ENCODE measurements at places on chromosomes 6 and 20.

DNA sequence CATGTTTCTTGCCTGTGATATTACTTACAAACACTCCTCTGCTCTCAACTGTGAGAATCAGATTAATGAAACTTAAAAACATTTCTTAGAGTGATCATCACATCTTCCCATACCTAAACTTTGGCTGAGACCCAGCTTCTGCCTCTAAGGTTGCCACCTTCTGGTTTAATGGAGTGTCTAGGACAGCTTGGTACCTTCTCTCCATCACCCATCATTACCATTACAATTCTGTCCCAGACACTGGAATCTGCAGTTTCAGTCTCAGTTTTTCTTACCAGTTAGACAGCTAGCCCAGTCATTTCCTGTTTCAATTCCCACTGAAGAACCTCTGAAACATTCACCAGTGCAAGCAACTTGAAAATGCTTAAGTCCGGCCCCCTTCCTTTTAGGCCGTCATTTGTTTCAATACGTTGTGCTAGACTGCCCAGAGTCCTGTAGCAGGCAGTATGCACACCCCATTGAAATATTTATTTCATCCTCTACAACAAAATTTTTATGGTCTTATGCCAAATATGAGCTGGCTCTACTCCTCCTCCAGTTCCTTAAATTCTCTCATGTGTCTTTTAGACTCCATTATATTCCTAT, 107.0 kb upstream of the FOXO3 start:
- DNase-seq: no peak

- DNase-seq: no peak
Measured at GRCh38 chr20:17369506-17369905, 142.7 kb downstream of the PCSK2 start.

GRCh38 chr6:153801917-153802316, 237.1 kb upstream of the OPRM1 start:
- DNase-seq: no peak

DNA sequence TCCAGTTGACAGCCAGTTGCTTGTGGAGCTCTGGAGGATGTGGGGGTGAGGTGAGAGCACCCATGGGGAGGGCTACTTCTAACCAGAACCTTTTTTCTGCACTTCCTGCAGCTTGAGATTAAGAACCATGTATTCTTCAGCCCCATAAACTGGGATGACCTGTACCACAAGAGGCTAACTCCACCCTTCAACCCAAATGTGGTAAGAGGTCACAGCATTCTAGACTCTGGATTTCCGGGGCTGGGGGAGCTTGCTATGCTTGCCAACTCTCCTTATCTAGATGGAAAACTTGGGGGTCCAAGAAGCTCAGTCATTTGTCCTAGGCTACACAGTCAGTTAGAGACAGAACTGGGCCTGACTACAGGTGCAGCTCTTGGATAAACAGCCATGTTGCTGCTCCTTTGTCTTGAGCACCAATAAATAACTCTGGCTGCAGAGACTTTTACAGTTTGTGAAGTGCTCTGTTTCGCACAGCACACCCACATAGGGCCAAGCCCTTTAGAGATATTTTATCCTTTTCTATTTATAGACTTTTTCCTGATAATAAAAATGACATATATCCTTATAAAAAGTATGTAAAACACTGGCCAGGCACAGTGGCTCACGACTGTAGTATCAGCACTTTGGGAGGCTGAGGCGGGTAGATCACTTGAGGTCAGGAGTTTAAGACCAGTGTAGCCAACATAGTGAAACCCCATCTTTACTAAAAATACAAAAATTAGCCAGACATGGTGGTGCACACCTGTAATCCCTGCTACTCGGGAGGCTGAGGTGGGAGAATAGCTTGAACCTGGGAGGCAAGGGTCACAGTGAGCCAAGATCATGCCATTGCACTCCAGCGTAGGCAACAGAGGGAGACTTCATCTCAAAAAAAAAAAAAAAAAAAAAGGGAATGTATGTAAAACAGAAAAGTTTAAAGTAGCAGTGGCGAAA, 10.6 kb upstream of the IFT52 start:
- no peak for DNase-seq

DNA sequence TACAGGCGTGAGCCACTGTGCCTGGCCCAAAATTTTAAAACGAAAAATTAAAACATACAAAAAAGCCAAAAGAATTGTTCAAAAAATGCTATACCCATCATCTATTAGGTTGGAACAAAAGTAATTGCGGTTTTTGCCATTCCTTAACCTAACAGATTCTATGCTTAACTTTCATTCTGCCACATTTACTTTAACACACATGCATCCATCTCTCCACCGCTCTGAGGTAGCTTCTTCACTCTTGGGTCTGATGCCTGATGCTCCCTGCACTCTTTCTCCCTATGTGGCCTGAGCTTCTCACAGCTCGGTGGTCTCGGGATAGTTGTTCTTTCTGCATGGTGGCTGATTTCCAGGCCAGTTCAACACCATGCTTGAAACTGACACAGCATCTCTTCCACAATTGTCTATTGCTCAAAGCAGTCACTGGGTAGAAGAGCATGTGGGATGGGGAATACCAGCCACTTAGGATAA, 4.7 kb upstream of the MANBAL start:
- no peak for DNase-seq

DNA sequence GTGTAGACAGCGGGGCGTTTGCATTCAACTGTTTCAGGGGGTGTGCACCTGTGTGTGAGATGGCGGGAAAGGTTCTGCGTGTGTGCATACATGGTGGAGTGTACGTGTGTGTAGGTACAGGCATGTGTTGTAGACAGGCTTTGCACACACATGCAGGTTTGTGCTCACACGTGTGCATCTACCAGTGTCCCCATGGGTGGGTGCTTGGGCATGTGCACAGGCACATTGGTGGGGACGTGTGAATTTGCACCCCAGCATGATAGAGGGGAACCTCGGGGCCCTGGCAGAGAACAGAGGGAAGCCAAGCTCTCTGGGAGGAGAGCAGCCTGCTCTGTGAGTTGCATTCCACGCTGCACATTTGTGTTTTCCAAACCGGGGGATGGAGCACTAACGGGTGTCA, 250.2 kb downstream of the PREX1 start:
- no peak for DNase-seq

DNA sequence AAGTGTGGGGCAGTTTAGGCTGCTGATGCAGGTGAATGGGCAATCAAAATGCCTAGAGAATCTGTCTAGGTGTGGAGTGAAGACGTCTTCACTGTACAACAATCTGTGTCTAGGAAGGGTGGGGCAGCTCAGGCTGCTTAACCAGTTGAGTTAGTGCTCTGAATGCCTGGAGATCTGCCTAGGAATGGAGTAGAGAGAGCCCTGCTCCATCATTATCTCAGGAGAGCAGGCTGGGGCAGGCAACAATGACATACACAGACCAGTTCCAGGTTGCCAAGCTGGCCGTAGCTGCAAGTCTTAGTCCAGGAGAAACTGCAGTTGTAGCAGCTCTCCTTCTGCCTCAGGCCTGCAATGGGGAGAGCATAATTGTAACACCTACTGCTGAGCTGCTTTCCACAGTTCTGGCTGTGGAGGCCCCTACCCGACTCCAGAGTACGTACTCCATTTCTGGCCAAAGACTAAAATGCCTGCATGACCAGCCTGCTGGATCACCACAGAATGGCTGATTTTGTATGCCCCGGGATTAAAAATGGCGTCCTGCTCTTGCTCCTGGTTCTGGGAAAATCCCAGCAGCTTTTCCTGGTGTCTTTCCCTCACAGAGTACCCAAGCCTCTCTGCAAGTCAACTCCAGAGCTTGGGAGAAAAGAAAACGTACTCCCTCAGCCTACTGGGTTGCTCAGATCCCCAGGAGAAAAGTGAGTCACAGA, 545.4 kb downstream of the ADGRB3 start:
- DNase-seq: no peak

- no peak for DNase-seq
Measured at GRCh38 chr6:63449714-63450113, 122.6 kb upstream of the LOC128125822 start.

DNA sequence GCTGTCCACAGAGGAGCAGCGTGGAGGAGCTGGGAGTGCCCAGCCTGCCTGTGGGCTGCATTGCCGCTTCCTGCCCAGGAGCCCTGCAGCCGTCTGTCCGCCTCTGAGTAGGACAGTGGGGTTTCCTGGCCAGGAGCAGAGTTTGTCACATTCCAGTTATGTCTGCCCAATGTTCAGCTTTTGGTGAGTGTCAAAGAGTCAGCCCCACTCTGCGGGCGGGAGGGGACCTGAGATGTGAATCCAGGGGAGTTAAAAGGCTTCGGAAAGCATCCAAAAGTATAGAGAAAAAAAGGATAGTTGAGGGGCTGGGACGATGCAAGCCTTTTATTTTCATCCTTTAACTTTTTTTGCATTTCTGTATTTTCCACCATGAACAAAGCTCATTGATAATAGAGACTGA, 7.2 kb upstream of the GATA5 start:
- no peak for DNase-seq

DNA sequence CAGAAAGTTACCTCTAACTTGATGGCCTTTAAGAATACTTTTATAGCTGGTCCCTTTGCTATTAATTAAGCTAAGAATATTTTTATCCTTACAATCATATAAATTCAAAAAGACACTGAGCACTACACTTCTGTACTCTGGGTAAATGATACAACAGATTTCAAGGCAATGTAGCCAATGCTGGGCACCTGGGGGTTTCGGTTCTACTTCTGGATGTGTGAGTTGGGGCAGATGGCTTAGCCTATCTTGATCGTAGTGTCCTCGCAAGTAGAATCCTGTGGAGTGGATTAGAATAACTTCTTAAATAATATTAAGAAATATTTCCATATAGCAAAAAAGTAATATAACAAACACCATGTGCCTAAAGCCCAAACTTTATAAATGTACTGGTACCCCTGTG, 96.9 kb upstream of the NT5E start:
- DNase-seq: no peak

- DNase-seq: no peak
Measured at GRCh38 chr6:78505178-78505577, 362.2 kb upstream of the IRAK1BP1 start.

GRCh38 chr20:8399947-8400346, 267.9 kb downstream of the PLCB1 start:
- no peak for DNase-seq

- DNase-seq: no peak
Measured at GRCh38 chr6:43767553-43768505, 2.2 kb upstream of the VEGFA start.

- no peak for DNase-seq
Measured at GRCh38 chr6:17269840-17270239, 11.3 kb upstream of the RBM24 start.

- no peak for DNase-seq
Measured at GRCh38 chr6:127864701-127865100, 36.2 kb downstream of the THEMIS start.

DNA sequence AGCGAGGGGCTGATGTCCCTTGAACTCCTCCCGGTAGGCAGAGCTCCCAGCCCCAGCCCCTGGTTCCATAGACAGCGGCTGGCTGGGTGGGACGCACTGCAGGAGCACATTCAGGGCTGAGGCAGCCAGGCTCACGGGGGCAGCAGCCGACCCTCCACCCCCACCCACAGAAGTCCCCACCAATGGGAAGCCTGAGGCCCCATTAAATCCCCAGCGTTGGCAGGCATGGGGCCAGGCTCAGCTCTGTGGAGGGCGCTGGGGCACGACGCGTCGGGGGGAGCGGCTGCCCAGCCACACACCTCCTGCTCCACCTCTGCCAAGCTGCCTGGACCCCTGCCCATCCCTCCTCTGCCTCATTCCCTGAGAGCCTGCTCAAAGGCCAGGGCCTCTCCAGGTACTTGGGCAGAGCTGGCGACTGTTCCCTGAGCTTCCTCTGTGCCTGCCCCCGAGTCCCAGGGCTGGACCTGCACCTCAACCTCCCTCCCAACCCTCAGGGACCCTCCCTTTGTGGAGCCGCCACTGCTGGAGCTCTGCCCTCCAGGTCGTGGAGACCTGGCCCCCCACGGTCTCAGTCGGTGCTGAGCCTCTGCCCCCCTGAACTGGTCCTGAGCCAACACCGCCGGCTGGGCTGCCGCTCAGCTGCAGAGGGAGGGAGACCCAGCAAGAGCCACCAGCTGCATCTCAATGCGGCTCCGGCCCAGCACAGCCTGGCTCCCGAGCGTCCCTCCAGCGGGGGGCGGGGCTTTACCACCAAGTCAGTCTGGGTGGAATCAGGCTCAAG, 9.1 kb downstream of the CHRNA4 start:
- DNase-seq: no peak

DNA sequence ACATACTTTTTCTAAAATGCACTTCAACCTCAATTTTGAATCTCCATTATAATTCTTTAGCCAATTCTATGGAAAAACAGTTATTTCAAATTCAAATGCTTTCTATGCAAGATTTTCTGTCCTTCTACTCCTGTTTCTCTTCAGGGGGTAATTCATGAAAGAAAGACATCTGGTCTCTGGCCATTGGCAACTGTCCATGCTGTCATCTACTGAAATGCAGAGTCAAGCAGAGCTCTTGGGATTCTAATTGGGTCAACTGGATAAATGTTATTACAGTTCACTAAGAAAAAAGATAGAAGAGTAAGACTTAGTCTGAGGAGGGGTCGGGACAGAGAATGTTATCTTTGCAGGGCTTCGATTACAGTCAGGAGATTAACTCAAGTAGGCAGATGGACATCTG, 22.0 kb upstream of the BMP5 start:
- DNase-seq: no peak

DNA sequence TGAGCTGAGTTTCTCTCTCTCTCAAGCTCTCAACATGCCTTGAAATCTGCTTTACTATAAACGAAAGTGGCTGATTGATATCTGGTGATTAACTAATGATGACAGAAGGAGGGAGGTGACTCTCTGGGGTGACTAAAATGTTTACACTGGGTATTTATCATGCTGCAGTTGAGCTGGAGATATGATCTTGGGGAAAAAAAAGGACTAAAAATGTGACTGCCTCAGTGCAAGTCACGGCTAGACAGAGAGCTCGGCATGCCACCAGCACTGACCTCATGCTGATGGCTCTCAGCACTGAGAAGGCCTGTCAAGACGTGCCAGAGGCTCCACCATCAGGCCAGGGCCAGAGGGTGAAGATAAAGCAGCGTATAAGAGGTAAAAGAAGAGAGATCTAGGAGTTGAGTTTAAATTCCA, 103.1 kb upstream of the SPACA1 start:
- no peak for DNase-seq

DNA sequence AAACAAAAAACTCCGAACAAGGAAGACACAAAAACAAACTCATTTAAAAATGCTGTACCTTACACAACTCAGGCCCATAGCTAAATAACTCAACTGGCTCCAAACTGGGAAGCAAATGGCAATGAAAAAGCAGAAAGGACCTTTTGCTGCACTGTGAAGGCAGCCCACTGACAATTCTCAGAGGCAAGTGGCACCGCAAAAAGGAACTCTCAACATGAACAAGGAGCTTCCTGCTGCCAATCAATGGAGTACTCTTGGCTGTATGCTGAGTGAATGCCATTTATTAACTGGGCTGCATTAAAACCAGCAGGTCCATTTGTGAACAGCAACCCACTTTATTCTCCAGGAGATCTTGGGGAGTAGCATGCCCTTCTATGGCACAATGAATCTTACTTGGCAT, 209.9 kb downstream of the PTPRK start:
- no peak for DNase-seq

DNA sequence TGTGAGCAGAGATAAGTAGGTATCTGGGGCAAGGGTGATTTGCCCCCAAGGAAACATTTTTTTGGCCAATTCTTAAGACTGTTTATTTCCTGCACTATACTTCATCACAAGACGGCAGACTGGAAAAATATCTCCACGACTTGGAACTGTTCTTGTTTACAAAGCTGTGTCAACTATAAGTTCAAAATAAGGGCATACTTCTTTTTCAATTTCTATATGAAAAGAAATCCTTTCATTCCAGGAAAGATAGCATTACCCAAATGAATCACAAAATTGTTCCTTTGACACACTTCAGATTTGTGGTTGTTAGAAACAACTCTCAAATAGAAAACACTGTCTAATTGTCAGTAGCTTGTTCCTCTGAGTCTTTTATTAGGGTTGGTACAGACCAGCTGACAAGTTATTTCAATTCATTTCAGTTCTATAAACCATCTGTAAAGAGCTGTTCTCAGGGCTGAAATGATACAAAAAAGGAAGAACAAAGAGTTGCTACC, 212.9 kb upstream of the PRDM1 start:
- DNase-seq: no peak

All from effector memory CD4-positive, alpha-beta T cell (primary cell).